ENCODE measurements at places on chromosomes 2 and 18.

- DNase-seq: no peak
Measured at GRCh38 chr2:166343467-166343866, 32.3 kb downstream of the SCN9A start.

GRCh38 chr18:33853187-33853586 lies 275.2 kb downstream of the ASXL3 start:
- no peak for DNase-seq

DNA sequence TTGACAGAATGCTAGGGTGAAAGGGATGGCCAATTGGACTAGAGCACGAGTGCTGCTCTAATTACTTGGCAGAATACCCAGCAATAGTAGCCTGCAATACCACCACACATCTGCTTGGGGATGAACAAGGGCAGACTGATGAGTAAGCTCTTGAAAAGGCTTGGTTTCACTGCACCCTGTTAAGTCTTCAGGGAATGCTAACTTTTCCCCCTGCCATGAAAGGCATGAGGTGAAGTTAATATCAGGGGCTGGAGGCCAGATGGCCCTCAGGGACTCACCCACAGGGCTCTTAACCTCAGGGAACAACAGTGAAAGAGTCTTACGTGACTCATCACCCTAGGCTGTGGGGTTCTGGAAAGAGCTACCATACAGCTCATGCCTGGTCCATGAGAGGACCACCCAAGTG lies 51.7 kb upstream of the MYL1 start:
- DNase-seq: no peak

DNA sequence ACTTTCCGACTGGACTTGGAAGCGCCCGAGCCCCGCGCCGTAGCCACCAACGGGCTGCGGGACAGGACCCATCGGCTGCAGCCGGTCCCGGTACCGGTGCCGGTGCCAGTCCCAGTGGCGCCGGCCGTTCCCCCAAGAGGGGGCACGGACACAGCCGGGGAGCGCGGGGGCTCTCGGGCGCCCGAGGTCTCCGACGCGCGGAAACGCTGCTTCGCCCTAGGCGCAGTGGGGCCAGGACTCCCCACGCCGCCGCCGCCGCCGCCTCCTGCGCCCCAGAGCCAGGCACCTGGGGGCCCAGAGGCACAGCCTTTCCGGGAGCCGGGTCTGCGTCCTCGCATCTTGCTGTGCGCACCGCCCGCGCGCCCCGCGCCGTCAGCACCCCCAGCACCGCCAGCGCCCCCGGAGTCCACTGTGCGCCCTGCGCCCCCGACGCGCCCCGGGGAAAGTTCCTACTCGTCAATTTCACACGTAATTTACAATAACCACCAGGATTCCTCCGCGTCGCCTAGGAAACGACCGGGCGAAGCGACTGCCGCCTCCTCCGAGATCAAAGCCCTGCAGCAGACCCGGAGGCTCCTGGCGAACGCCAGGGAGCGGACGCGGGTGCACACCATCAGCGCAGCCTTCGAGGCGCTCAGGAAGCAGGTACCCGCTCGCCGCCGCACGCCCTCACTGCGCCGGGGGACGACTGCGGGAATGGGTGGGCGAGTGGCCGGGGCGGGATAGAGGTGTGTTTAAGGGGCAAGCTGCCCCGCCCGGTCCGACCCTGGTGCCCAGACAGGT lies 713 bp downstream of the ATOH8 start:
- no peak for DNase-seq

- DNase-seq: no peak
Measured at GRCh38 chr18:22778996-22779395, 154.1 kb upstream of the RBBP8 start.

- no peak for DNase-seq
Measured at GRCh38 chr2:112075490-112076260, 20.6 kb downstream of the TMEM87B start.

Measured in NCI-H1694 treated with DMSO at 0.1 percent for 48 hours (cell line).